ENCODE measurements at places on chromosomes 7 and 10. TPM values are rescaled to one million over a fixed set of nuclear protein-coding genes. Genes with fewer than 3 reads are reported as not detected.

GRCh38 chr10:36888925-36889573, 236.3 kb upstream of the ANKRD30A start:
- DNase-seq = no peak

Gene SMIM30
- 42.4 TPM for total RNA-seq

DNA sequence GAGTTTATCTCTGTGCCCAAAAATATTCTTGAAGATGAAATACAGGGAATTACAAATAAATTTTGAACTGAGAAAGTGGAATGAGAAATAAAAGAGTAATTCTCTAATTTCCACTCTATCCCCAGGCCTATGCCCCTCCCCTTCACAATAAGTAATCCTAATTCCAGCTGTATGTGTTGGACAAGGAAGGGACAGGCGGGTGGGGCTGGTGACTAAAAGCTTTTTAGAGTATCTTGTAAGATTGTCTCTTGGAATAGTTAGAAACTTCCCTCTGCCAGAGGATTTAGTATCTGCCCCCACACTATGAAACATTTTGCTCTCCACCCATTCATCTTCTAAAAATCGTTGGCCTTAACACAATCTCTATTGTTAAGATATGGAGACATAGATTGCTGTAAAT, 199.2 kb downstream of the MBL2 start:
- DNase-seq = no peak

DNA sequence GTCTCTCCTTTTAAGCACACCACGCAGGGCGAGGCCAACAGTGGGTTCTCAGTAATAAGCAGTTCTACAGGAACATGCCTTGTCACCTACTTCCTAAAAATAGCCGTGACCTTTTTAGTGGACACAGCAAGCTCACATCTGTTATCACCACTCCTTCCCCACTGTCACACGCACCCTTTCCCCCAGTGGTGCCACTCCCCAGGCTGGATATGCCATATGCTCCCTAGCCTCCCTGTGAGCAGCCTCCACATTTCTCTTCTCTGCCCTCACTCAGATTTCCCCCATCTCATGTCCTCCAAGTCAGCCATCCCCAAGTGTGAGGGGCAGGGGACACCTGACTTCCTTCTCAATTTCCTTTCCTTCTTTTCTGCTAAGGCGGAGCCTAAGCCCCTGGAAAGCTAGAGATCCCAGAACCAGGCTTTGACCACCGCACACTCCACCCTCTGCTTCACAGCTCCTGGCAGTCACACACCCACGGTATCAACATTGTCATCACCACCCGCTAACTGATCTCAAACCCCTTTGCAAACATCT, 3.7 kb downstream of the ANXA11 start:
- DNase-seq = no peak

GRCh38 chr7:2376351-2377154, 21.9 kb downstream of the EIF3B start:
- no peak for DNase-seq

Gene MSS51
- 3.3 TPM for total RNA-seq

Gene ZNF107
- 6.1 TPM for total RNA-seq

All from tibial nerve (tissue), 4 donors.